Panc1 (cell line): ENCODE measurements at places on chromosomes 4 and X. TPM values are rescaled to one million over a fixed set of nuclear protein-coding genes. Genes with fewer than 3 reads are reported as not detected.
A peak's percentile ranks its signal among the peaks of the same experiment; 100 is the strongest.

- no peak overlapping the region for H3K27ac ChIP-seq
- no peaks in the 10 kb centered on the region for H3K4me1 ChIP-seq
- no peaks in the 10 kb centered on the region for H3K36me3 ChIP-seq
- no peak overlapping the region for H3K4me3 ChIP-seq
- DNase-seq, result no peak
- no peaks in the 10 kb centered on the region for H3K27me3 ChIP-seq
Observed at GRCh38 chr4:142607976-142608375, 238.1 kb downstream of the INPP4B start.

- no peak overlapping the region for H3K4me3 ChIP-seq
- H3K27ac ChIP-seq, result no peak overlapping the region
- H3K27me3 ChIP-seq, result no peaks in the 10 kb centered on the region
- H3K4me1 ChIP-seq, result no peaks in the 10 kb centered on the region
- H3K36me3 ChIP-seq, result no peaks in the 10 kb centered on the region
- no peak for DNase-seq
Observed at GRCh38 chr4:61468024-61468720, 268.0 kb downstream of the ADGRL3 start.

GRCh38 chr4:162061214-162061613 is 102.6 kb downstream of the FSTL5 start:
- H3K4me3 ChIP-seq, result no peak overlapping the region
- DNase-seq, result no peak
- no peaks in the 10 kb centered on the region for H3K27me3 ChIP-seq

NUDT10 gene
- not detected for total RNA-seq

DCAF8L2 gene
- not detected for total RNA-seq

DNA sequence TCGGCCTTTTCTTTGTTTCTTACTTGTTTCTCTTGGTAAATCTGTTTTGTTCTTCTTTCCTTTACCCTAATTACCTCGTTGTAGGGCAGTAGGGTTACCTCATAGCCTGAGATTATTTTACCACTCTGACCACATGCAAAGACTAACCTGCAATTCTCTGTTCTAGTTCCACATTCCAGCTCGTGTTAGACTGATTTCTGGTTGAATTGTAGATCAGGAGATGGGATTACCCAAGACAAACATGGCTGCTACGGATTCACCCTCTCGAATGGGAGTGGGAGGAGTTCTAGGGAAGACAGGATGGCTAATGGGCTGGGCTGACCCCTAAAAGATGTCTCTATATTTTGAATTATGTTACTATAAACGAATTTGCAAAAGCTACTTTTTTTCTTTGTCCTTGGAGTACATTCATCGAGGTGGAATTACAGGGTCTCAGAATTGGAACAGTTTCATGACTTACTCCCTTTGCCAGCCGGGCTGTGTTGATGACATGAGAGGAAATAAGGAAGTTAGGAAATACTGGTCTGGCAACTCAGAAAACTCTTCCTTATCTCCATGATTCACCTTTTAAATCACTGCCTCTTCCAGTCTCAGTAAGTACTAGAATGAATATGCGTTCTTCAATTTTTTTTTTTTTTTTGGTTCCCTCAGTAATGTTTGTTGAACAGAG is 36.7 kb upstream of the FBXW7 start:
- H3K4me1 ChIP-seq, result no peaks in the 10 kb centered on the region
- no peak for DNase-seq
- no peaks in the 10 kb centered on the region for H3K27me3 ChIP-seq
- H3K27ac ChIP-seq, result no peak overlapping the region
- no peak overlapping the region for H3K4me3 ChIP-seq

DNA sequence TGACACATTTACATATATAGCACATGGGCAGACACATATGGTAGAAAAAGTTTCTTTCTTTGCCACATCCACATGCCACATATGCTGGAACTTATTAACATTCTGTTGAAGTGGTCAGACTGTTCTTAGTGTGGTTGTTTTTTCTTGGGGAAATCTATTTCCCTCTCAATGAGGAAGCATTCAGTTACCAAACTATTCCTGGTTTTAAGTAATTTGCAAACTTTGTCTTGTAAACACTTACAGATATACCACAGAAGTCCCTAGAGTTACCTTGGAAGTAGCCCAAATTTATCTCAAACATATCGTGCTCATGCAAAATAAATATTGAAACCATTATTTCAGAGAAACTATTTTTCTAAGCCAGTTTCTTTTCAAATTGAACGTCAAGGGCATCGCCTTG is 625.5 kb upstream of the INTU start:
- no peaks in the 10 kb centered on the region for H3K36me3 ChIP-seq
- H3K4me3 ChIP-seq, result no peak overlapping the region
- no peak for DNase-seq
- H3K27me3 ChIP-seq, result no peaks in the 10 kb centered on the region
- H3K27ac ChIP-seq, result no peak overlapping the region
- H3K4me1 ChIP-seq, result no peaks in the 10 kb centered on the region

GRCh38 chrX:131225078-131225477 is 64.0 kb downstream of the IGSF1 start:
- no peaks in the 10 kb centered on the region for H3K36me3 ChIP-seq
- DNase-seq, result no peak
- H3K4me3 ChIP-seq, result no peak overlapping the region
- no peaks in the 10 kb centered on the region; the same call in 1 of the 2 replicates for H3K27me3 ChIP-seq

DRD5 gene
- total RNA-seq, result not detected

- H3K36me3 ChIP-seq, result no peaks in the 10 kb centered on the region
- no peaks in the 10 kb centered on the region for H3K4me1 ChIP-seq
- H3K4me3 ChIP-seq, result no peak overlapping the region
- H3K27ac ChIP-seq, result no peak overlapping the region
Observed at GRCh38 chr4:43763029-43763610, 685.5 kb downstream of the KCTD8 start.

DNA sequence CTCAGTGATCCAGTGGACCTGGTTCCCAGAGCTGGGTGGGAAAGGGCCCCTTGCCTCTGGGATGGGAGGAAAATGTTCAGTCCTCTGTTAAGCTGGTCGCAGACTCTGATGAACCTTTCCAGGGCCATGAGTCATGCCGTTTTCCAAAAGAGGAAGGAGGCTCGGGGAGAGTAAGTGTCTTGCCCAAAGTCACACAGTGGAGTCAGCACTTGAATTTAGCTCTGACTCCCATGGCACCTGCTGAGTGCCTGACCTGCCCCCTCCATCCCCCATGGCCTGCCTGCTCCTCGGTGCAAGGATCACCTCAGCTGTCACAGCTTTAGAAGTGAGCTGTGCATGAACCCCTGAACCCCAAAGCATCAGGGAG is 14.0 kb upstream of the KIAA0232 start:
- peaks cover 23% of the 10 kb centered on the region for H3K4me1 ChIP-seq
- no peaks in the 10 kb centered on the region for H3K27me3 ChIP-seq
- 0 out of 2 replicates have a peak overlapping the region, but pooled peaks have one; percentile 51 for H3K27ac ChIP-seq
- no peaks in the 10 kb centered on the region for H3K36me3 ChIP-seq
- no peak overlapping the region for H3K4me3 ChIP-seq
- DNase-seq, result no peak

- DNase-seq, result no peak
- H3K27ac ChIP-seq, result no peak overlapping the region
- no peak overlapping the region for H3K4me3 ChIP-seq
Observed at GRCh38 chr4:111433441-111433840, 711.8 kb upstream of the FAM241A start.

DNA sequence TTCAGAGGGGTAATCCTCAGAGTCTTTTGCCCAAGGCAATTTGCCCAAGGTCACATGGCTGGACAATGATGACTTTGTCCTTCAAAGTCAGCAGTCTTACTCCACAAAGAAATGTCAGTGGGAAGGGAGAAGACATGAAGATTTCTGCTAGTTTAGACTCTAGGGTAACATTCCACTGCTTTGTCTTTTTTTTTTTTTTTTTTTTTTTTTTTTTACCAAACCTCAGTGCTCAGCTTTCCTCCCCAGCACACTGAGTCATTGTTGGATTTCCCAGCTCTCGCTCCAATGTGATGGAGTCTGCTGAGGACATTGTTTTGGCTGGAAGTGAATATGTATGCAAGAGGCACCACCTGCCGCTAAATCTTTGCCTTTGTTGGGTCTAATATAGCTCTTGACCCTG is 7.2 kb upstream of the C1QTNF7 start:
- no peaks in the 10 kb centered on the region for H3K27me3 ChIP-seq
- no peaks in the 10 kb centered on the region for H3K36me3 ChIP-seq
- no peak for DNase-seq
- H3K27ac ChIP-seq, result no peak overlapping the region
- no peaks in the 10 kb centered on the region for H3K4me1 ChIP-seq

DNA sequence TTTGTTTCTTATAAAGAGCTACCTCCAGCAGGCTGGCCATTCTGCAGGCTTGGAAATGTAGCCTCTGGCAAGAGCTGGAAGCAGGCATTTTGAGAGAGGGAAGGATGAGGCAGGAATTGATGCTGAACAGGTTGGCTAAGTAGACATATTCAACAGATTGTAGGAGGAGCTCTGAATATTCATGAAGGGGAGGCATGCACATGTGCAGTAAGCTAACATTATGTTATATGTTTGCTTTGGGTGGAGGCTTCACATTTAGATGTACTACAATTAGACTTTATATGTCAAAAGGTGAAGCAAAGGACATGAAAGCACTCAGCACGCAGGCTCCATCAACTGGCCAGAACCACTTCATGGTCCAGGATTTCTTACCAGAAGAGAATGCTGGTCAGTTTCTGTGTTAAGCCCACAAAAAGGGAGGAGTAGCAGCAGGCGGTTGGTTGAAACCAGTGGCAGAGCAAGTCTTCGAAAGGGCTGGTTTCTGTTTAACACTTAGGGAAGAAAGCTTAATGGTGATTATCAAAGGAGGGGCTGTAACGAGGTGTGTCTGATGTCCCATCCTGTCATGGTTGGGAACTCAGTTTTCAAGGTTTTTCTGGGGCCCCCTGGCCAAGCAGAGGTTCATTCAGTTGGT is 54.8 kb downstream of the FGFBP1 start:
- H3K27me3 ChIP-seq, result no peaks in the 10 kb centered on the region
- no peaks in the 10 kb centered on the region for H3K4me1 ChIP-seq
- no peak for DNase-seq
- H3K27ac ChIP-seq, result no peak overlapping the region
- no peak overlapping the region for H3K4me3 ChIP-seq
- no peaks in the 10 kb centered on the region for H3K36me3 ChIP-seq

IL21 gene
- total RNA-seq, result not detected

PUDP gene
- 14.2 TPM for total RNA-seq

DNA sequence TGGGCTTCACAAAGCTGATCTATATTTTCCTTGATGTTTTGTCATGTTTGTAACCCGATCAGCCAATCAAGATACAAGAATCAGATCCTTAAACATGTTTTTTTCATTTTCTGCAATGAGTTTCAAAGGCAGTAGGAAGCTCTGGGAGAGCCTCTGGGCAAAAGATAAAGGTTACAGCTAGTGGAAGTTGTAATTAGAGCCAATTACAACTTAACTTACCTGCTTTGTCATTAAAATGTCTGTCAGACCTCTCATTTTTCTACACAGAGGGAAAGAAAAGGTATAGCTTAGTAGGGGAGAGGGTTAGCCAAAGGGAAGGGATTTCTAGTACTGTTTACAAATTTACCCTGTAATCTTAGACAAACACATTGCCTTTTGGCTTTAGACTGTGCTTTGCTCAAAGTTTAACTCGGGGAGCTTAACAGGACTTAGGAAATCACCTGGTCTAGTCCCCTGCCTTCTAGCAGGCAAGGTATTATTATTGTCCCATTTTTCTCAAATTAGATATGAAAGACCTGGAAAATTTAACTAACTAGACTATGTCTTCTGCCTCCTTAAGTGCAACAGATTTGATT is 55.8 kb downstream of the FGF16 start:
- H3K27me3 ChIP-seq, result no peaks in the 10 kb centered on the region
- H3K4me1 ChIP-seq, result no peaks in the 10 kb centered on the region
- H3K36me3 ChIP-seq, result no peaks in the 10 kb centered on the region; the same call in 1 of the 2 replicates
- no peak overlapping the region for H3K4me3 ChIP-seq
- no peak for DNase-seq

- DNase-seq, result no peak
- H3K4me1 ChIP-seq, result no peaks in the 10 kb centered on the region
- H3K27ac ChIP-seq, result no peak overlapping the region
- no peaks in the 10 kb centered on the region for H3K27me3 ChIP-seq
- no peaks in the 10 kb centered on the region for H3K36me3 ChIP-seq
Observed at GRCh38 chr4:5463361-5463760, 245.0 kb downstream of the EVC2 start.

- DNase-seq, result no peak
- no peaks in the 10 kb centered on the region for H3K4me1 ChIP-seq
- H3K27ac ChIP-seq, result no peak overlapping the region
- no peak overlapping the region for H3K4me3 ChIP-seq
- no peaks in the 10 kb centered on the region for H3K27me3 ChIP-seq
Observed at GRCh38 chrX:150150076-150150779, 211.9 kb upstream of the EOLA2 start.

DNA sequence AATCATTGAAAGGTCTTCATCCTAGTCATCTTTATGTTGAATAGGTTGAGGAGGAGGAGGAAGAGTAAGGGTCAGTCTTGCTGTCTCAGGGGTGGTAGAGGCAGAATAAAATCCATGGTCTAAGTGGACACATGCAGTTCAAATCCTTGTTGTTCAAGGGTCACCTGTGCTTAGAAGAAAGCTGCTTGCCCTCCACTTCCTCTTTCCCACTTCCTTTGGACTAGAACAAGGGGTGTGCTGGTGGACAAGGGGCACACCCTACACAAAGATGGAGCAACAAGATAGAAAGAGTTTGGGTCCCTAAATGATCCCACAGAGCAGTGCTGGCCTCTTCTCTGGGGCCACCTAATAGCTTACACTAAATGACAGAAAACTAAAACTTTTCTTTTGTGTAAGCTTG is 47.9 kb downstream of the HSD17B13 start:
- H3K27ac ChIP-seq, result no peak overlapping the region
- DNase-seq, result no peak
- no peaks in the 10 kb centered on the region for H3K27me3 ChIP-seq
- H3K4me3 ChIP-seq, result no peak overlapping the region
- no peaks in the 10 kb centered on the region for H3K4me1 ChIP-seq

MAP7D2 gene
- total RNA-seq, result 7.6 TPM

HTATSF1 gene
- 76.0 TPM for total RNA-seq

PAGE5 gene
- not detected for total RNA-seq

- no peak overlapping the region for H3K4me3 ChIP-seq
- H3K27ac ChIP-seq, result no peak overlapping the region
- no peaks in the 10 kb centered on the region for H3K4me1 ChIP-seq
- no peak for DNase-seq
- no peaks in the 10 kb centered on the region for H3K36me3 ChIP-seq
Observed at GRCh38 chrX:140765043-140765784, 55.7 kb downstream of the LINC00632 start.

DNA sequence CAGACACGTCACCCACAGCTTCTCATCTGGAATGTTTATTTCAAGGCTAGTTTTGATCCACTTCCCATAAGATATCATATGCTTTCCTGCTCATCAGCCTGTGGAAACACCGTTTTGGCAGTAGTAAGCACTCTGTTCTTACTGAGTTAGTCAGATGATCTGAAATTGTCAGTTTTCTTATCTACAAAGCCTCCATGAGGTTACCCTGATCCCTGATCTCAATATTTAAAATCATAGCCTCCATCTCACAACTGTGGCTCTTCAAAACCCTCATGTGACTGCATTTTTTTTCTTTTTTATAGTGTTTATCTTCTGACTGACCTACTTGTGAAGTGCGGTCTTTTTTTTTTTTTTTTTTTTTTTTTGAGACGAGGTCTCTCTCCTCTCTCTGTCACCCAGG is 22.7 kb downstream of the BST1 start:
- H3K36me3 ChIP-seq, result no peaks in the 10 kb centered on the region
- no peak overlapping the region for H3K4me3 ChIP-seq
- H3K27me3 ChIP-seq, result no peaks in the 10 kb centered on the region
- DNase-seq, result no peak

MGARP gene
- total RNA-seq, result 2.3 TPM

GRCh38 chr4:52574036-52574435 is 85.1 kb downstream of the USP46 start:
- peaks cover 2% of the 10 kb centered on the region; the same call in 1 of the 2 replicates for H3K27me3 ChIP-seq
- DNase-seq, result no peak
- H3K4me3 ChIP-seq, result no peak overlapping the region
- H3K27ac ChIP-seq, result no peak overlapping the region
